ENCODE measurements at places on chromosomes 13 and 19.

GRCh38 chr19:15393963-15394362, 14.4 kb upstream of the AKAP8 start:
- no peak for DNase-seq

DNA sequence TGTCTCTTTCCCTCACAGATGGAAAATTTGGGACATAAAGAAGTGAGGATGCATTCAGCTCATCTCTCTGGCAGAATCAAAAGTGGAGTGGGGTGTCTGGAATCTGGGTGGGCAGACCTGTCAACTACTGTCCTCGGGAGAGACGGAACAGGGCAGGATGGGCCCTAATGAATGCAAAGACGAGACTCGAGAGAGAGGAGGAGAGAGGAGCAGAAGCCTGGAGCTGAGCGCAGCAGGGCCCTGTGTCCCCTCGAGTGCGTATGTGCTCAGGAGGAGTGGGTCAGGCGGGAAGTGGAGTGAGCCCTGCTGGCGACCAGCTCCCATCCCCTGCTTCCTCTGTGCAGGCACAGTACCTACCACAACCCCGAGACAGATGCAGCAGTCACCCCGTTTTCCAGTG, 78.9 kb downstream of the TEX29 start:
- no peak for DNase-seq

- DNase-seq = peak; percentile 57
Observed at GRCh38 chr19:42301646-42302203, at the start of gene PRR19. PRR19 (plus strand) TSS chr19:42302132; CDS start chr19:42309585, 7,453 bp downstream.

- DNase-seq = peak; percentile 96
Observed at GRCh38 chr19:46748325-46749109, 2.3 kb upstream of the STRN4 start.

- DNase-seq = peak; percentile 95
Observed at GRCh38 chr19:44718441-44719261, 19.7 kb downstream of the CEACAM16 start.

DNA sequence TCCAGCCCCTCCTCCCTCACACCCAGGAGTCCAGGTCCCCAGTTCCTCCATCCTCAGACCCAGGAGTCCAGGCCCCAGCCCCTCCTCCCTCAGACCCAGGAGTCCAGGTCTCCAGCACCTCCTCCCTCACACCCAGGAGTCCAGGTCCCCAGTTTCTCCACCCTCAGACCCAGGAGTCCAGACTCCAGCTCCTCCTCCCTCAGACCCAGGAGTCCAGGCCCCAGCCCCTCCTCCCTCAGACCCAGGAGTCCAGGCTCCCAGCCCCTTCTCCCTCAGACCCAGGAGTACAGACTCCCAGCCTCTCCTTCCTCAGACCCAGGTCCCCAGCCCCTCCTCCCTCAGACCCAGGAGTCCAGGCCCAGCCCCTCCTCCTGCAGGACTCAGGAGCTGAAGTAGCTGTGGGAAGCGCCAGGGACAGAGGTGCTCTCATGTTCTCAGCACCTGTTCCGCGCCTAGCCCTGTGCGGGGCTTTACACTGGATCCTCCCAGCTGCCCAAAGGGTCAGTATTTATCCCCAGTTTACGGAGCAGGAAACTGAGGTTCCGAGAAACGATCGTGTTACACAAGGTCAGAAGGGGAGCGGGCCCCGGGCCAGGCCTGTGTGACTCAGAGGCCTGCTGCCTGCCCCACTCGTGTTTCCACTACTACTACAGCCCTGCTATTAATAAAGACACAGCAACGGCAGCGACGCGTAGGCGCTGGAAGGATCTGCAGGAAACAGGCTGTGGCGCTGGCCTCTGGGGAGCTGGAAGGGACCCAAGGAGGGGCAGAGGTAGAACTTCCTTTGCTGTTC, 1.7 kb upstream of the SBK3 start:
- peak; percentile 46 for DNase-seq

- DNase-seq = peak; percentile 84
Observed at GRCh38 chr19:45508861-45509691, 1.8 kb downstream of the VASP start.

DNA sequence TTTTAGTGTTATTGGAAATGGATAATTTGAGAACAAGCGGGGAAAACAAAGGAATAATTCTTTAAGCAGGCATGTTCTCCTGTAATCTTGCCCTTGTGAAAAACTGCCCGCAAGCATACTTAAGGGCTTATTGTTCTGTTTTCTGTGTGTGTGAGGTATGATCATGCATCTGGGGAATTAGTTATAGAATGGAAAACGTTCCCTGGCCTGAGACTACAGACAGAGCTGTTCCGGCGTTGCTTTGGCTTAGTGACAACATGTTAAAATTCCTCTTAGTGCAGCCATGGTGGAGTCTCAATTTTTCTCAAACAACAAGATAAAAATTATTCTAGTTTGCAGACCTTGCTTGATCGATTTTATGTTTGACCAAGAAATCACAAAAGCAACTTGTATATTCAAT, 560.2 kb upstream of the SPRY2 start:
- no peak for DNase-seq

DNA sequence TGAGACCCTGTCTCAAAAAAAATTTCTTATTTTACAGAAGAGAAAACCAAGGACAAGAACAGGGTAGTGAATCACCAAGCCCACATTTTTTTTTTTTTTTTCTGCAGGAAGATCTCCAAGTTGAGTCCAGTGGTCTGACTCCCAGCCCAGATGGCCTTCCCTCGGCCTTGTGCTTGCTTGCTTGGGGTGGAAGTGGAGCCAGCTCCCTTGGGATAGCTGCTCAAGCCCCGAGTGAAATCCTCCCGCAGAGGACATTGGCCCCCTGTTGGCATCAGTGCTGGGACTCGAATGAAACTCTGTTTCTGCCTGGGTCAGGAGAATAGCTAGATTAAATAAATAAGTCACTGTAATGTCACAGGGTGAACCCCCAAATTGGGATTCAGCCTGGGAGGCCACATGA, 9.4 kb upstream of the NUP62 start:
- DNase-seq = no peak

GRCh38 chr19:54614726-54615125, 15.6 kb upstream of the LILRB1 start:
- no peak for DNase-seq

DNA sequence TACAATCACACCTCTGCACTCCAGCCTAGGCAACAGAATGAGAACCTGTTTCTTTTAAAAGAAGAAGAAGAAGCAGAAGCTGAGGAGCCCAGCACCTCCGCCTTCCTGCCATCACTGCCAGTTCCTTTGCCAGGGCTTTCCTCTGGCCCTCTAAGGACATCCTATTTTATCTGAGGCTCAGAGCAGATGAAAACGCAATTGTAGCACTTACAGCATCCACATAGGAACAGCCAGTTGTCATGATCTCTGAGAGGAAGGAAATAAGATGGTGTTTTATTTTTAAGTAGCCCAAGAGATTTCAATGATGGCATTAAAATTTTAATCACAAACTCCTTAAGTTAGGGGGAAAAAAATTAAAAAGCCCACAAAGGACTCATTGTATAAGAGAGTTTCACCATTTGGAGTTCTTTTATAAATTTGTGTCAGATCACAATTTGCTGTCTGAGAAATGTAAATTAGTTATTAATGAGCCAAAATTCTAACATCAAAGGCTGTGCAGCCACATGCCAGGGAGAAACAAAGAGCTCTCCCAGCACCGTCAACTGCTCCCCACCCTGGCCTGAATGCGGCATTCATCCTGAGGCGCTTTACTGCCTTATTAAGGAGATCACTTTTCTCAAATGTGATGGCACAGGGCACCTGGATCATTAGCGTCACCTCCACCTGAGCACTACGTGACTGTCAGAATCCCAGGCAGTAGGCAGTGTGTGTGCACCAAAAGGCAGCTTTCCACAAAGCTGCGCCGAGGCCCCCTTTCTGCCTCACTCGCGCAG, 393.0 kb downstream of the FOXO1 start:
- DNase-seq = peak; percentile 3

- no peak for DNase-seq
Observed at GRCh38 chr13:31653730-31654129, 85.6 kb upstream of the RXFP2 start.

DNA sequence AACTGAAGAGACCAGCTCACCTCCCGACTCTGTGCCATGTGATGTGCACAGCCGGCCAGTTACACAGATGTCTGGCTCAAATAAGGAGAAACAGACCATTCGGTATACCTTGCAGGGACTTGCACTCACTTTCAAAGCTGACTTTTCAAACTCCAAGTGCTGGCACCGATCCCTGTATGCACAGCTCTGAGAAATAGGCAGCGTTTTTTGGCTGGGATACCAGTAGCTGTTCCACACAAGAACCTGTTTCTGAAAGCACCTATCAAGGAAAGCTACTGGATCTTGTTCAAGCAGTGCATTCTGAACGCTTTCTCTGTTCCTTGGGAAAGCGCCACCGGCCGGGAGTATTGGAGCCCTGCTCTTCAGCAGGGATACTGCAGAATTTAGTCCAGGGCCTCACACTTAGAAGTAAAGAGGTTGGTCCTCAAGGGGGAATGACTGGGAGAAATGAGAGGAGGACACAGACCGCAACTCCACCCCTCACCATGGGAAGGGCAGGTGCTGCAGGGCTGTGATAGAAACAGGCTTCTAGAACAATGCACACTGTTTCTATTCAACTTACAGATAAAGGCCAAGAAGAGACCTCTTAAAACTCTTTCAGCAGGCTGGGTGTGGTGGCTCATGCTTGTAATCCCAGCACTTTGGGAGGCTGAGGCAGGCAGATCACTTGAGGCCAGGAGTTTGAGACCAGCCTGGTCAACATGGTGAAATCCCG, 53.6 kb upstream of the PABPC3 start:
- DNase-seq = no peak

GRCh38 chr13:64758521-64759244, 2471.5 kb downstream of the PCDH9 start:
- DNase-seq = peak; percentile 75

GRCh38 chr13:78102121-78102677, 183.6 kb upstream of the EDNRB start:
- DNase-seq = no peak

- DNase-seq = no peak
Observed at GRCh38 chr19:16024266-16025107, 51.8 kb upstream of the TPM4 start.

DNA sequence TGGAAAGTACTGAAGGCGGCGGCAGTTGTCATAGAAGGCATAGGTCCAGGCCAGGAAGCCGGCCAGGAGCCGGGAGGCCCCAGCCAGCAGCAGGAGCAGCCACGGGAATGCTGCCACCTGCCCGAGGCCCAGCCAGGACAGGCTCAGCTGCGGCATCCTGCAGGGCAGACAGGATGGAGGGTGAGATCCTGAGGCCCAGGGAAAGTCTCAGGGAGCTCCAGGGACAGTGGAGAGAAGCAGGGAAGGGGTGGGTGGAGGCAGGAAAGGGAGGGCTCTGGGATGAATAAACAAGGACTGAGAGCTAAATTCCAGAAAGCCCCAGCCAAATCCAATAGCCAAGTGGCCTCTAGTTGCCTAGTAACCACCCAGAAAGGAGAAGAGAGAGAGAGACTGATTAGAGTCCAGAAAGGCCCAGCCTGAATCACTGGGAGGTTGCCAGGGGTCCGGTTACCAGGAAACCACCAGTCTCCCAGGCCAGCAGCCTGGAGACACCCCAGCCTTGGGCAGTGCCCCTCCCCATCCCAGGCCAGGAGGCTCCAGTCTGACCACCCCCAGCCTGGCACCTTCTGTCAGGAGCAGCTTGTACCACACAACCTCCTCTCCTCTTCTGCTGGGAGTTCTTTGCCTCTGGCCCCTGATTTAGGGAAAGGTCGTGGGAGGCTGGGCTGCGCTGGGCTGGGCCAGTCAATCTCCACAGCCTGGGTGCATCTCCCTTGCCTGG, 7.5 kb upstream of the OR10H5 start:
- DNase-seq = no peak

- DNase-seq = no peak
Observed at GRCh38 chr19:19687090-19687489, 18.5 kb downstream of the ZNF101 start.

GRCh38 chr19:42480335-42481095, 37.8 kb upstream of the CXCL17 start:
- no peak for DNase-seq

GRCh38 chr19:35142606-35143230, 337 bp upstream of the FXYD7 start:
- DNase-seq = peak; percentile 91

DNA sequence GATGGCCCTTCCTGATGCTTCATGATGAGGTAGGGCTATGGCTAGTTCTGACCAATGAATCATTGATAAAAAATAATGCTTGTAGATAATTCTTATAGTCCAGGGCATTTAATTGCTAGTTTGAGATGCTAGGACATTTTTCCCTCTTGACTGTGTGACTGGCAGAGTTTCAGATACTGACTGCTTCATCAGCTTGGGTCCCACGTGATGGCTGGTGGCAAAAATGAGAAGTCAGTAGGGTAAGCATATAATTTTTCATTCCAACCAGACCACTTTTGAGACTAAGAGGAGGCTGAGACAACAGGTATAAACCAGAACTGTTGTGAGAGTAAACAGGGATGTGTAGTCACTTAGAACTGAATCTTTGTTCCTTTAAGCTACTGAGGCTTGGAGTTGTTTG, 183.3 kb downstream of the HS6ST3 start:
- no peak for DNase-seq

DNA sequence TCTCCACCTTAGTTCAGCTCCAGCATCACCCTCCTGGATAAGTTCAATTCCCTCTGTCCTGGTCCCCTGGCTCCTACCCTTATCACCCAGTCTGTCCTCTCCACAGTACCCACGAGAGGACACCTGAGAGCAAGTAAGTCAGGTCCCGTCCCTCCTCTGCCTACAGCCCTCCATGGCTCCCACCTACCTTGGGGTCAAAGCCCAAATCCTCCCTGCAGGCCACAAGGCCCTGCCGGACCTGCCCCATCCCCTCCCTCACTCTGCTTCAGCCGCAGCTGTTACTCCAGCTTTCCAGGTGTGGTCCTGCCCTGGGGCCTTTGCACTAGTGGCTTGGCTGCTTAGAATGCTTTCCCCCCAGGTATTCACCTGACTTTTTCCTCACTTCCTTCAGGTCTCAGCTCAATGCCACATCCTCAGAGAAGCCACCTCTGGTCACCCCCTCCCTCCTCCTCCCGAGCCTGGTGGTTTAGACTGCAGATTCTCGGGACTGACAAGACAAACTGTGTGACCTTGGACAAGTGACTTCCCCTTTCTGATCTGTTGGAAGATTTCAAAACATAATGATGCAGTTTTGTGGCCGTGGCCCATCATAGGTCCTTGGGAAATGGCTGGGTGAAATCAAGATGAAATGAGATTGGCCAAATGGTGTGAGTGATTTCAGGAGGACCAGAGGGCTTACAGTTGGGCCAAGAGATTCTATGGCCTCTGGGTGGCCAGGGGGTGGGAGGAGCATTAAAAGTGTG, 3.6 kb downstream of the TUBB4A start:
- DNase-seq = no peak
